ENCODE measurements at places on chromosomes 3 and 15.

GRCh38 chr3:126728680-126729079 lies 24.6 kb downstream of the CHCHD6 start:
- DNase-seq, result no peak

- no peak for DNase-seq
Measured at GRCh38 chr15:40192942-40193341, 32.1 kb downstream of the BUB1B start.

DNA sequence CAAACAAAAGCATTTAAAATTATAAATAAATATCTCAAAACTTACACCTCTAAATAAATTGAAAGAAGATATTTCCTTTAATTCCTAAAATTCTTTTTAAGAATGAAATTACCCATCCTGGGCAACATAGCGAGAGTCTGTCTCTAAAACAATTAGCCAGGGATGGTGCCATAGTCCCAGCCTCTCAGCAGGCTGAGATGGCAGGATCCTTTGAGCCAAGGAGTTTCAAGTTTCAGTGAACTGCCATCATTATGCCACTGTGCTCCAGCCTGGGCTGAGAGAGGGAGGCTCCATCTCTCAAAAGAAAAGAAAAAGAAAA lies 25.4 kb downstream of the AADAC start:
- no peak for DNase-seq

- no peak for DNase-seq
Measured at GRCh38 chr3:123147754-123148535, 53.8 kb upstream of the SEC22A start.

GRCh38 chr3:70775257-70775656 lies 462.8 kb upstream of the MDFIC2 start:
- DNase-seq, result no peak

DNA sequence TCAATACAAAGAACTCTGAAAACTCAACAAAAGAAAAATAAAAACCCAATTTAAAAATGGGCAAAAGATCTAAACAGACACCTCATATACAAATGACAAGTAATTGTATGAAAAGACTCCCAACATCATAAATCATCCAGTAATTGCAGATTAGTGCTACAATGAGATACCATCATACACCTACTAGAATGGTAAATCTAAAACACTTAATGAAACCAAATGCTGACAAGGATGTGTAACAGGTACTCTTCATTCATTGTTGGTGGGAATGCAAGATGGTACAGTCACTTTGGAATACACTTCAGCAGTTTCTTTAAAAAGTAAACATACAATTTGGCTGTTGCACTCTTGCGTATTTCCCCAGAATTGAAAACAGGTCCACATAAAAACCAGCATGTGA lies 68.4 kb downstream of the LHFPL4 start:
- DNase-seq, result no peak

GRCh38 chr3:127894481-127894880 lies 20.6 kb upstream of the KBTBD12 start:
- no peak for DNase-seq

GRCh38 chr3:181565416-181565815 lies 146.3 kb upstream of the SOX2 start:
- no peak for DNase-seq

DNA sequence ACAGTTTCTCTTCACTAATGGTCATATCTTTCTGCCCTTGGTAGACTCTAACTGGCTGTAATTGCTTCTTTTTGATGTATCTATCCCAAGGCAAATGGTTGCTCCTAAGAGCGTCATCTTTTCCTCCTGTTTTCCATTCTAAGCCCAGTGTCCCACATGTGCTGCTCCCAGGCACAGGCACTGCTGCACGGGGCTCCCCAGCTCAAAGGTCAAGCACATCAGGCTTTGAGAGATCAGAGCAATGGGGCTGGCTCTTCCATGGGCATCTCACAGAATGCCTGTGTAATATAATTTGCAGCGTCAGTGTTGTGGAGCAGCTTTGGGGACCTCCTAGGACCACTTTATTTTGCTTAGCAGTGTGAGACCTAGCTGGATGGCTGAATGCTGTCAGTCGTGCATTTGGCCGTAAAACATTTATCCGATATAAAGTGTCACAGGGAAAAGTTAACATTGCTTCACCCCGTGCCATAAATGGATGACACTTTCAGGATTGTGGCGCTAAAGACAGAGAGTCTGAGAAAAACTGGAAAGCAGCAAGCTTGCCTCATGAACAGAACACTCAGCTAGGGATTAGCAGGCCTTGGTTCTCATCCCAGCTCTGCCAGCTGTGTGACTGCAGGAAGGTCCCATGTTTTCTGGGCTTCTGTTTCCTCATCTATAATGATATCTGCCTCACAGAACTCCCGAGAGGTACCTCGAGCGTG lies 277.5 kb upstream of the TBL1XR1 start:
- no peak for DNase-seq

DNA sequence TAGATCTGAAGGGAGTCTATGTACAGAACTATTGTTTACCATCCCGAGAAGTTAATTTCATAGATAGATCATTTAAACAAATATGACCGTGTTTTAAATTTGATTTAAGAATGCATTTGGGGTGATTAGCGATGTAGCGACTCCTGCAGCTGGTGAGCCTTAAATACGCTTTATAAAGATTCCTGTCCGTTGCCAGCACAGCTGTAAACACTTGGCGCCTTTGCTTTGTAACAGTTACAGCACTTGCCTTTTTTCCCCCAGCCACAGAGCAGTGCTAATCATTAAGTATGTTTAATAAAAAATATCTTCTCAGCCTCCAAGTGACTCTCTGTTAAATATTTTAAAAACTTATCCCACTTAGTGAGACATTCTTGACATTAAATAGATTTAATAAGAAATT lies 333.8 kb downstream of the FEZF2 start:
- no peak for DNase-seq

- no peak for DNase-seq
Measured at GRCh38 chr3:127096256-127097071, 96.5 kb upstream of the PRR23E start.

DNA sequence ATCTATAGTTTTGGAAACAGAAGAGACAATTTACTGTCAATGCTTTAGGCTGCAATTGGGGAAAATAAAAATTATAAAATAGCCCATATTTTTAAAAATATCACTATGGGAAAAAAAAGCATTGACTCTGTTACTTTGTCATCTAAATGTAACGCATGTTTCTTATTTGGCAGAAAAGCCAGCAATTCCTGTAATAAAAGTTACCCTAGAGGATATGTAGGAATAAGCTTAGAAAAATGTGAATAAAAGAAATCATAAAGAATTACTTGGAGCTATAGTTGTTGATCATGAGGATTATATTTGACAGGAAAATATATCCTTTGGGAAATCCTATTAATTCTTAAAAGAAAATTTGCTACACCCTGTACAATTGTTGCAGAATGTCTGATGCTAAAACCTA lies 515.4 kb upstream of the IL12A start:
- DNase-seq, result no peak
